ENCODE measurements at places on chromosomes 2 and 18.

DNA sequence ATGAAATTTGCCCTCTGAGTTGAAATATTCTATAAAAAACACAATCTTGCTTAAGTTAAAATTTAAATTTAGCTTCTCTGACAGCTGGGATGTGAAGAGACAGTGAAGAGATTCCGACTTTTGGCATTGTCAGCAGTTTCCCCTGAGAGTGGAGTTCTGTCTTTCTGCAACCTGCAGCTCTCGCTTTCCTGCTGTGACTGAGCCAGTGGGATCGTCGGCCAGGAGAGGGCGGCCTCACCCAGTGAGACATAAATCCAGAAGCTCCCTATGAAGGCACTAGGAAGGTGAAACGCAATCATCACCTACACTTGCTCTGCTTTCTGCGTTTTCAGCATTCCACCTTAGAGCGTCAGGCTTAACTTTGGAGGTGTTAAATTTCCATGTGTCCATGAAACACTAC, 75.4 kb upstream of the HNMT start:
- DNase-seq, result no peak

DNA sequence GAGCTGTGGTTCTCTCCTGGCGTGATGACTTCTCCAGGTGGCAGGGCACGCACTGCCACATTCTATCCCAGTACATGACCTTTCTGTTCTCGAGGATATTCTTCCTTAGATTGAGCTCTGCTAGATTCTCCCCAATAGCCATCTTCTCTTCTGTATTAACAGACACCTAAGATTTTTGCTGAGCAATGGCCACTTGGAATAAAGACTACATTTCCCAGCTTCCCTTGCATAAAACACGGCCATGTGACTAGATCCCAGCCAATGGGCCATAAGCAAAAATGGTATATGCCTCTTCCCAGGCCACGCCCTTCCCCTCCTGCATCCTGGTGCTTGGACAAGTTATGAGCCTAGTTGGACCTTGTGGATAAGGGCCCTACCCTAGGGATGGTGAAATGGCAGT, 82.1 kb downstream of the EIF2AK3 start:
- no peak for DNase-seq

DNA sequence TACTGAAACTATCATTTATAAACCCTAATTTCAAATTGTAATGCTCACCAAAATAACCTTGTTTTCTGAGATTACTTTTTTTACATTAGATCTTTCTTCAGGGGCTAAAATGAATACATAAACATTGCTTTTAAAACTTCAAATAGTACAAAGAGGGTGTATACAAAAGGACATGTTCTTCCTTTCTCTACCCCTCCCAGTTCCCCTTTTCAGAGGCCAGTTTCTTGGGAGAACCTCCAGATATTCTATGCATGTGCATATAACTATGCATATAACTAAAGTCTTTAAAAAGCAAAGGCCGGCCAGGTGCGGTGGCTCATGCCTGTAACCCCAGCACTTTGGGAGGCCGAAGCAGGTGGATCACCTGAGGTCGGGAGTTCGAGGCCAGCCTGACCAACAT, 10.6 kb upstream of the FAM117B start:
- no peak for DNase-seq

- DNase-seq, result no peak
Observed at GRCh38 chr2:174263997-174264396, 15.7 kb upstream of the OLA1 start.

GRCh38 chr2:71148506-71149063, 18.2 kb downstream of the MPHOSPH10 start:
- no peak for DNase-seq

GRCh38 chr2:20674974-20675679, 8.2 kb downstream of the GDF7 start:
- DNase-seq, result no peak

DNA sequence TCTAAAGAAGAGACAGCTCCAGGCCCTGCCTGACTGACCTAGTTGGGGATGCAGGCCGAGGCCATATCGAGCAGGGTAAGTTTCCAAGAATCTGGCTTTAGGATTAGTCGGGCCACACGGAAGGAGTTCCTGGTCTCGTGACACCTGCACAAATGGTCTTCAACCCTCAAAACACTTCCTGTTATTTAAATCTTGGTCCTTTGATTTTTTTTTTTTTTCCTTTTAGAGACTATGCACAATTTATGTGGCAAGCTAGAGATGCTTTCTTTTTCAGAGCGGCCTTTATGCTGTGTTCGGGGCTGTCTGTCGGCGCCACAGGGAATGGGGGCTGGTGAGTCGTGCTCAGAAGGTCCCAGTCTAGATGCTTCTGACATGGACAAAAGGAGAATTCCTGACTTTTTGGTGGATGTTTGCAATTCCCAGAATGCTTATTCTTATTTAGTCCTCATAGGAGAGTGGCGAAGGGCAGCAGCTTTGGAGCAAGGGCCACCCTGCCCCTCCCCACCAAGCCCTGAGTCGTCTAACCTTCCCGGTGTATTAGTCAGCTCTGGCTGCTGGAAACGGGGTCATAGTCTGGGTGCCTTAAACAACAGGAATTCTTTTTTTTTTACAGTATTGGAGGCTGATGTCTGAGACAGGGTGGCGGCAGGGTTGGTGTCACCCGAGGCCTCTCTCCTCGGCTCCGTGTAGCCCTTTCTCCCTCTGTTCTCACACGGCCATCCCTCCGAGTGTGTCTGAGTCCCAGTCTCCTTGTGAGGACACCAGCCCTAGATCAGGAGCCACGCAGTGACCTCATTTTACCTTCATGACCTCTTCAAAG, 27.4 kb downstream of the HPCAL1 start:
- DNase-seq, result no peak

GRCh38 chr2:65382776-65383357, 49.5 kb downstream of the SPRED2 start:
- peak; percentile 62 for DNase-seq

DNA sequence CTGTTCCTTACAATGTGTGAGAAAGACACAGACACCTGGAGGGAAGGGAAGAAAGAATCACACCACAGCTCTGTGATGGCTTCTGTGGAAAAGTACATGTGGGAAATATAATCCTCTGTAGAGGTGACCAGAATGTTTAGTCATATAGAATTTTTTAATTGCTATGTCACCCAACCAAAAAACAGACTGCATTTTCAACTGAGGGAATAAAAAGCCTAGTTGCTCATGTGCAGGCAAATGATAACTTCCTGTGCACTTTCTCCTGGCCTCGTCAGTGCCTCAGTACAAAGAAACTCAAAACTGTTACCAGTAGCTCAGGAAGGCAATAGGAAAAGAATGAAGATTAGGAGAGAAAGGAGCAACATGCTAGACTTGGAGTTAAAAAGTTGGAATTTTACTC, 326.8 kb downstream of the OSR1 start:
- DNase-seq, result no peak

DNA sequence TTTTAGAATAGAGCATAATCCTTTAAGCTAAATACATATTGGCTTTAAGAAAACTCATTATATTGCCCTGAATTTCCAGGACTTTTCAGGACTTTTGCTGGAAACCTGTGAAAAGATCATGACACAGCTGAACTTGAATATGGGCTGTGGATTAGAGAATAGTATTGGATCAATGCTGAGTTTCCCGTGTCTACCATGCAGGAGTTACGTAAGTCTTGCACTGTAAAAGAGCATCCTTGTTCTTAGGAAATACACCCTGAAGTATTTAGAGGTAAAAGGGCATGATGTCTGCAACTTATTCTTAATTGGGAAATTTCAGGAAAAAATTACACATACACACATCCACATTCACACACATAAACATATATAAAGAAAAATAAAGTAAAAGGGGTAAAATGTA, 82.1 kb downstream of the ZFP36L2 start:
- DNase-seq, result no peak

DNA sequence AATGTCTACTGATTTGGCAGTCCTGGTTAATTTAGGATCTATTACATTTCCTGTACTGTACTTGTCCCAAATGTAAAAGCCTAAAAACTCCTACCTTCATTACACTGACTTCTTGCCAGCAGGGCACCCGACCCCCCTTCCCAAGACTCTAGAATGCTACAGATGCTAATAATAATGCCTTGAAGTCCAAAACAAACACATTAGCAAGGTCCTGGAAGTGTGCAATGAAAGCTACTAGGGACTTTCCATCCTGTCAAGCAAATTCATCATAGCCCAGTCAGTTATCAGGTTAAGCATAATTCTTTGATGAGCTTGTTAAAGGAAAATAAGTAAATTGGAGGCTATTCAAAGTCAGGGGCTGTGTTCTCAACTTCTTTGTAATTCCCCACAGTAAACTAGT, 115.3 kb upstream of the RBBP8 start:
- DNase-seq, result no peak

GRCh38 chr2:38436227-38436664, 59.2 kb upstream of the ATL2 start:
- no peak for DNase-seq

GRCh38 chr2:205187731-205188130, 494.6 kb upstream of the NRP2 start:
- no peak for DNase-seq

Measured in activated CD4-positive, alpha-beta T cell treated with anti-CD3 and anti-CD28 coated beads for 1 hour (primary cell).